ENCODE measurements at places on chromosomes 1 and 21. TPM values are rescaled to one million over a fixed set of nuclear protein-coding genes. Genes with fewer than 3 reads are reported as not detected.

The CAPN8 gene
- polyA plus RNA-seq, result 0.20 TPM

The SYT2 gene
- 3.3 TPM for polyA plus RNA-seq

The PTGER3 gene
- polyA plus RNA-seq, result 0.71 TPM

The CYB5RL gene
- 14.8 TPM for polyA plus RNA-seq

The THEM5 gene
- polyA plus RNA-seq, result not detected

The BACE2 gene
- polyA plus RNA-seq, result 12.2 TPM

The FAM163A gene
- 0.28 TPM for polyA plus RNA-seq

The UBL4B gene
- 0.11 TPM for polyA plus RNA-seq

The CYP4A22 gene
- polyA plus RNA-seq, result 0.03 TPM

The CAMK1G gene
- polyA plus RNA-seq, result 1.3 TPM

All from H1 (cell line).